ENCODE measurements at places on chromosomes 7 and 10. TPM values are rescaled to one million over a fixed set of nuclear protein-coding genes. Genes with fewer than 3 reads are reported as not detected.

The MTG1 gene
- 47.7 TPM for total RNA-seq

The MMRN2 gene
- total RNA-seq: not detected

The TBATA gene
- total RNA-seq: not detected

The PRSS37 gene
- not detected for total RNA-seq

The SOSTDC1 gene
- total RNA-seq: not detected

DNA sequence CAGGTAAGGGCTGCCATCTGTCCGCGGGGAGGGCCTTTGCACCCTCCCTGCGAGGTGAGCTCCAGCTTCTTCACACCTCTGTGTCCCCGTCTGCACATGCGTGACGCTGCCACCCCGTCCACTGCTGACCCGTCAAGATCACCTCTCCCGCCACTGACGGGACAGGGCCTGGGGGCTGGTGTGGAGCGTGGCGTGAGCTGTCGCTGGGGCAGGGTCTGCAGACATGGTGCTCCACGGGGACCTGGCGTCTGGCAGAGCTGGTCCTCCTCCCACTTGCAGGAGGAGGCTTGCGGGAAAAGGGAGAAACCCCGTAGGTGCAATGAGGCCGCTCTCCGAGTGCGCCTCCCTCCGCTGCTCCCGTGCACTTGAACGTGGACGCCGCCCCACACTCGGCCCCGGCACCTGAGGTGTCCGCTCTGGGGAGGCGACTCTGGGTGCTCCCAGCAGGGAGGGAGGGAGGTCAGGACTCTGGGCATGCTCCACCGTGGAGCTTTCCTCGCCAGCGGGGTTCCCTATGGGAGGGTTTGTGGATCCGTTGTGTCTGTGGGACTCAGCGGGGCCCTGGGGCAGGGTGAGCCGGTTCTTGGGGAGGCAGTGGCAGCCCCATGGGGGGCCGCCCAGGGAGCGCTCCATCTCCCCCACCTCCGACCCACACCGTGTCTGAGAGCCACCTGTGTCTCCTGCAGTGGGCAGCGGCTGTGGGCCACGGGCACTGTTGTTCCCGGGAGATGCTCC is 17.6 kb upstream of the DPYSL4 start:
- H3K27ac ChIP-seq: no peak overlapping the region
- H3K27me3 ChIP-seq: no peaks in the 10 kb centered on the region
- DNase-seq: no peak
- no peak overlapping the region for H3K4me3 ChIP-seq

The OR2A7 gene
- total RNA-seq: 3.5 TPM

DNA sequence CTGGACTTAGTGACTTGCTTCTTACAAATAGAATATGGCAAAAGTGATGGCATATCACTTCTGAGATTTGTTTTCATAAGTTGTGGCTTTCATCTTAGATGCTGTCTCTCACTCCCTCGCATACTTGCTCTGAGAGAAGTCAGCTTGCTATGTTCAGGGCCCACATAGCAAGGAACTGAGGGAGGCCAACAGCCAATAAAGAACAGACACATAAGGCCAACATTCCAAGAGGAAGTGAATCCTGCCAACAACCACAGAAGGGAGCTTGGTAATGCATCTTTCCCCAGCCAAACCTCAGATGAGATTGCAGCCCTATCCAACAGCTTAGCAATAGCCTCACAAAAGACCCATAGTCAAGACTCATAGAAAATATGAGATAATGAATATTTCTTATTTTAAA is 39.2 kb upstream of the DMTF1 start:
- H3K27me3 ChIP-seq: peaks cover 7% of the 10 kb centered on the region
- no peak overlapping the region for H3K27ac ChIP-seq
- DNase-seq: no peak
- no peak overlapping the region for H3K4me3 ChIP-seq
- H3K4me1 ChIP-seq: no peaks in the 10 kb centered on the region

DNA sequence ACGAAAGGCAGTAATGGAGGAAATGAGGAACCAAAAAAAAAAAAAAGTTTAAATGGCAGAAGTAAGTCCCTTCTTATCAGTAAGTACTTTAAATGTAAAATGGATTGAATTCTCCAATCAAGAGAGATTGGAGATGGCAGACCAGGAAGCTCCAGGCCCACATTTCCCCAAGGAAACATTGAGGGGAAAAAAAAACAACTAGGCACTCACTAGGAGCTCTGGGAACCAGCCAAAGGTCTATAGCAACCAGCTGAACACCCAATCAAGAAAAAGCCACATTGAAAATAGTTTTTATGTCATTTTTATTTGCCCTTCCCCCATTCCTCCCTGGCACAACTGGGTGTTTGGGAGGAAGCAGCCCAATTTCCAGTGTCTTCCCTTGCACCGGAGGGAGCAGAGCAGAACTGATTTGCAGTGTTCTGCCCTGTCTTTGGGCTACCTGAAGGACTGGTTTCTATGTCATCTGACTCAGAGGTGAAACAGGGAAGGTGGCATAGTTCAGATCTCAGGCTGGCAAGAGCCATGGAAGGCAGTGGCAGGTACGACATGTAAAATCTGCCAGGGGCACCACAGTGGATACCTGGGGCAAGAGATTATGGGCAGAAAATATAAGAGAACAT is 121.9 kb downstream of the SMURF1 start:
- no peak overlapping the region for H3K27ac ChIP-seq
- no peaks in the 10 kb centered on the region for H3K27me3 ChIP-seq
- DNase-seq: no peak
- no peak overlapping the region for H3K4me3 ChIP-seq

The COL28A1 gene
- total RNA-seq: not detected

GRCh38 chr7:107799647-107800264 is 3.3 kb downstream of the SLC26A3 start:
- DNase-seq: no peak
- H3K4me3 ChIP-seq: no peak overlapping the region
- H3K4me1 ChIP-seq: no peaks in the 10 kb centered on the region
- H3K27ac ChIP-seq: no peak overlapping the region
- H3K27me3 ChIP-seq: peaks cover 13% of the 10 kb centered on the region
- H3K36me3 ChIP-seq: no peaks in the 10 kb centered on the region

DNA sequence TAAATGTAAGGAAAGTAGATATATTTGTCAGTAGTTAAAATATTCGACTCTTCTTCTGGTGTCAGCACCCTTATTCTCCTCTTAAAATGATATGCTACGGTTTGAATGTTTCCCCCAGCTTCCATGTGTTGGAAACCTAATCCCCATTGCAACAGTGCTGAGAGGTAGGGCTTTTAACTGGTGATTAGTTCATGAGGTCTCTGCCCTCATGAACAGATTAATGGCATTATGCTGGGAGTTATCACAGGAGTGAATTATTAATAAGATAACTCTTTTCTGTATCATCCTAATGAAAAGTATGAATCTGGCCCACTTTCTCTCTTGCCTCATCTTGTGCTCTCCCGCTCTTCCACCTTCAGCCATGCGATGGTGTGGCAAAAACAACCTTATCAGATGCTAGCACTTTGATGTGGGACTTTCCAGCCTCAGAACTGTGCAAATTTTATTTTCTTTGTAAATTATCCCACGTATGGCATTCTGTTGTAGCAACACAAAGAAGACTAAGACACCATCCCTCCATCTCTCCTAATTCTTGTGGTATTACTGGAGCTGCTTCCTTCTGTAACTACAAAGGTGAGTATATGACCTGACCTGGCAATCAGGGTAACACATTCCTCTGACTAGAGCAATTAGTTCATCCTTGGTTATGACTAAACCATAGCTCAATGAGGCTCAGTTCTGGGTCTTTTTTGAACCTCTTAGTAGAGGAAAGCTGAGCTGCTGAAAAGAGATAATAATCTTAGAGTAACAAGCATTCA is 171.1 kb upstream of the TMEM196 start:
- H3K4me1 ChIP-seq: no peaks in the 10 kb centered on the region
- no peaks in the 10 kb centered on the region for H3K36me3 ChIP-seq
- no peak overlapping the region for H3K27ac ChIP-seq
- no peak for DNase-seq
- no peaks in the 10 kb centered on the region for H3K27me3 ChIP-seq
